NCI-H2107 (cell line): ENCODE measurements at places on chromosomes 3 and 15.

DNA sequence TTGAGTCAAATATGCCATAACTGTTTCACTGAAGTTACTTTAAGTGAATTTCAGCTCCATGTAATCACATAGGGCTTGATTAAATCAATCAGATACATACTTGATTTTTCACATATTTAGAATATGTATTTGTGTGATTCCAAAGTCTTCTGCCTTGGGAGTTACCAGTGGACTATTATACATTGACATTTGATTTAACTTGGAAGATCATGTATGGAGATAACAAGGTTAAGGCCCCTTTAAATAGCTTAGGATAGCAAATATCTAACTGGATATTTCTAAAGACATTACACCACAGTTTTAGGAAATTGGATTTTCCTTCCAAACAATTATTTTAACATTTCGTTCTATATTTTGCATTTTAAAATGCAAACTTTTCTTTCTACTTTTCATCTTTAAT lies 405.0 kb downstream of the RAP2B start:
- DNase-seq: no peak

DNA sequence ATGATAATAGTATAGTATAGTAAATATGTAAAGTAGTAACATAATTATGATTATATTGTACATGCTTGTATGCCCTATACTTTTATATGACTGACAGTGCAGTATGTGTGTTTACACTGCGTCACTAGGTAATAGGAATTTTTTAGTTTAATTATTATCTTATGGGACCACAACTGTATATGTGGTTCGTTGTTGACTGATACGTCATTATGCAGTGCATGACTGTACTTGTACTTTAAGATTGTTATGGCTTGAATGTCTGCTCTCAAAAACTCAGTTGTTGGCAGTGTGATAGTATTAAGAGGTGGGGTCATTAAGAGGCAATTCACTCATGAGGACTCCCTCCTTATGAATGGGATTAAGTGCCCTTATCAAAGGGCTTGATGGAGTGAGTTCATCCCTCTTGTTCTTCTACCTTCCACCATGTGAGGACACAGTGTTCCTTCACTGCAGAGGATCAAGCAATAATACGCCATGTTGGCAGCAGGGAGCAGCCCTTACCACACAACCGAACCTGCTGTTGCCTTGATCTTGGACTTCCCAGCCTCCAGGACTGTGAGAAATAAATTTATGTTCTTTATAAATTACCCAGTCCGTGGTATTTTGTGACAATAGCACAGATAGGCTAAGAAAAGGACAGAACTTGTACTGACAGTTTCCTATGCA lies 152.2 kb downstream of the NEK11 start:
- no peak for DNase-seq

- DNase-seq: no peak
Measured at GRCh38 chr3:9703736-9704346, at the start of gene CPNE9. Gene CPNE9, plus strand, starts transcription at chr3:9703833. Its CDS starts 164 bp downstream, at chr3:9703997.

DNA sequence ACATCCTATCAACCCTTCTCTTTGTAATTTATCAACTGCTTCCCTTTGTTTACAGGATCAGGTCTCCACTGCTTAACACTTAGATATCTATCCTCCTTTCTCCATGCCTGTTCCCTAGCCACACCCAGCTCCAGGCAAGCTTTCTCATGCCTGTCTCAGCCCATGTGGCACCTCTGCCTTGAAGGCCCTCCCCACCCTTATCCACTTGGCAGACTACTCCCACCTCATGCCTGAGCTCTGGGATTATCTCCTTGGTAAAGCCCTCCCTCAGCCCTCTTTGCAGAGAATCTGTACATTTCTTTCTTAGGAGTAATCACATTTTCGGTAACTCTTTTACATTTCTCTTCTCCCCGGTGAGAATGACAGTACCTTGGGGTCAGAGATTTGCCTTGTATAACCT lies 96.0 kb downstream of the ATP1B3 start:
- DNase-seq: no peak

GRCh38 chr15:67103432-67103831 lies 38.0 kb downstream of the SMAD3 start:
- DNase-seq: no peak
